ENCODE measurements at places on chromosomes 12 and 14. TPM values are rescaled to one million over a fixed set of nuclear protein-coding genes. Genes with fewer than 3 reads are reported as not detected.

- H3K4me3 ChIP-seq = no peak overlapping the region
- H3K4me1 ChIP-seq = no peaks in the 10 kb centered on the region
- peaks cover 11% of the 10 kb centered on the region for H3K27me3 ChIP-seq
- no peaks in the 10 kb centered on the region for H3K36me3 ChIP-seq
Observed at GRCh38 chr14:55938249-55938791, 179.9 kb upstream of the PELI2 start.

DNA sequence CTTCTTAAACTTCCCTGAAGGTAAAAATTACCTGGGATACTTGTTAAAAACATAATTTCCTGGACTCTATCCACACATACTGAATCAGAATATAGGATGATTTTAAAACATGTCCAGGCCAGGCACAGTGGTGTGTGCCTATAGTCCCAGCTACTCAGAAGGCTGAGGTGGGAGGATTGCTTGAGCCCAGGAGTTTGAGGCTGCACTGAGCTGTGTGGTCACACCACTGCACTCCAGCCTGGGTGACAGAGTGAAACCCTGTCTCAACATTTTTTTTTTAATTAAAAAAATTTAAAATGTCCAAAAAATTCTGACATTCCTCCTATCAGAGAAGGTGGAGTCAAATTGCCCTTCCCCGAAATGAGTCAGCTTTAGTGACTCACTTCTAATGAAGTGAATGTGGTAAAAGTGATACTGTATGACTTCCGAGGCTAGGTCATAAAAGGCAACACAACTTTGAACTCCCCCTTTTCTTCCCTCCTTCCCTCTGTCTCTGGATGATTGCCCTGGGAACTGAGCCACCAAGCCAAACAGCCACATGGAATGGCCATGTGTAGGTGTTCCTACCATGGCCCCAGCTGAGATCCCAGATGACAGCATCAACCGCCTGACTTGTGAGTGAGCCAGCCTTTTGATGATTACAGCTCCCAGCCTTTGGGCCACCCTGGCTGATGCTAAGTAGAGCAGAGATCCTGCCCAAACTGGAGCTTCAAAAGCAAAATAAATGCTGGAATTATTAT is 36.3 kb downstream of the LIMA1 start:
- no peak overlapping the region for H3K27ac ChIP-seq
- peaks cover 12% of the 10 kb centered on the region for H3K4me1 ChIP-seq
- peak; percentile 79 for DNase-seq
- no peak overlapping the region for H3K4me3 ChIP-seq
- H3K27me3 ChIP-seq = peaks cover 15% of the 10 kb centered on the region
- no peaks in the 10 kb centered on the region for H3K36me3 ChIP-seq

The PIWIL1 gene
- not detected for total RNA-seq

The DACT1 gene
- total RNA-seq = 0.37 TPM

Data from endothelial cell of umbilical vein (primary cell).